Heart right ventricle (tissue), 16 donors: ENCODE measurements at places on chromosomes 2 and 18. TPM values are rescaled to one million over a fixed set of nuclear protein-coding genes. Genes with fewer than 3 reads are reported as not detected.
A peak's percentile ranks its signal among the peaks of the same experiment; 100 is the strongest.

DNA sequence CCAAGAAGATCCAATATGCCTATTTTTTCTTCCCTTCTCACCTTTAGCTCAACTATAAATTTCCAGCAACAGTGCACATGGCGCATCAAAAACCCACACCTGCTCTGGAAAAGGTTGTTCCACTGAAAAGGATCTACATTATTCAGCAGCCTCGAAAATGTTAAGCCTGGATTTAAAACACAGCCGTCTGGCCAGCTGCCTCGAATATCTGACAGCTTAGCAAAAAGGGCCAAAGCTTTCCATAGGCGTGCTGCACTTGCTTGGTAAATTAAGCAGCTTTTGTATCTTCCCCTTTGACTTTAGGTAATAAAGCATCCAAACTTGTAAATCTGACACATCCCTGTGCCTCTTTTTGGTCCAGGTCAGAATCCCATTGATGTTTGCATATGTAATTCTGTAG is 20.5 kb downstream of the DAPL1 start:
- no peak for DNase-seq

Gene SLC16A14
- 4.8 TPM for total RNA-seq

Gene CPLX4
- total RNA-seq: not detected

- DNase-seq: no peak
These were observed 27.9 kb downstream of the RAB27B start for GRCh38 chr18:54856105-54856646.

DNA sequence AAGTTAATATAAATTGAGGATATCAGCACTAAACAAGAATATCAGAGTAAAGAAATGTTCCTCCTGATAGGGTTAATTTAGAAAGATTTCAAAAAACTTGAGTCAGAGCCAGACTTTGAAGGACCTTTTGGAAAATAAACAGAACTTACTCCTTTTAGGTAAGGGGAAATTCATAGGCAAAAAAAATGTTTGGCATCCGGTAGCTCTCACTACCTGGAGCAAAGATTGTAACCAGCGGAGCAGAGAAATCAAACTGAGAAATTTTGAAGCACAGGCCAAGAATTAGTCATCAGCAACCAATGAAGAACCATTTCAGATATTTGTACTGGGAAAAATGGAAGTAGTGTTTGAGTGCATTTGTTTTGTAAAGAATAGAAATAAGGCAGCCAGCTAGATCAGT is 113.0 kb downstream of the ICA1L start:
- no peak for DNase-seq

- DNase-seq: no peak
These were observed 506.7 kb downstream of the CMPK2 start for GRCh38 chr2:6358985-6359384.

- DNase-seq: no peak
These were observed 951 bp downstream of the EN1 start for GRCh38 chr2:118846442-118846952.

Gene GCA
- 6.4 TPM for total RNA-seq

- DNase-seq: no peak
These were observed 85.4 kb upstream of the TMEM200C start for GRCh38 chr18:5980721-5981120.

DNA sequence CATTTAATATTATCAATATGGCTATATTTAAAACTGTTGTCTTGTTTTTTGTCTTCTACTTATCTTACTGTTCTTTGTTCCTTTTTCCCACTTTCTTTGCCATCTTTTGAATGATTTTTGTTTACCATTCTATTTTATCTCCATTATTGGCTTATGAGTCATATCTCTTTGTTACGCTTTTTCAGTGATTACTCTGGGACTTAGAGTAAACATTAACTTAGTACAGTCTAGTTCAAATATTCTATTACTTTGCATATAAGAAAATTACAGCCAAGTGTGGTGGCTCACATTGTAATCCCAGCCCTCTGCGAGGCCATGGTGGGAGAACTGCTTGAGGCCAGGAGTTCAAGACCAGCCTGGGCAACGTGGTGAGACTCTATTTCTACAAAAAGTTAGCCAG is 26.1 kb downstream of the ADCY3 start:
- no peak for DNase-seq

GRCh38 chr2:19719540-19719939 is 182.2 kb downstream of the TTC32 start:
- DNase-seq: no peak

- DNase-seq: no peak
These were observed 2.7 kb downstream of the CDH20 start for GRCh38 chr18:61335684-61336555.

Gene KANSL3
- 38.1 TPM for total RNA-seq

Gene RBM43
- 2.3 TPM for total RNA-seq

GRCh38 chr2:11411768-11412448 is 54.1 kb downstream of the E2F6 start:
- peak; percentile 80 for DNase-seq

GRCh38 chr18:55351241-55351691 is 236.7 kb downstream of the TCF4 start:
- DNase-seq: no peak

GRCh38 chr2:180905002-180905401 is 75.4 kb upstream of the UBE2E3 start:
- DNase-seq: no peak

Gene ABCG8
- total RNA-seq: not detected

DNA sequence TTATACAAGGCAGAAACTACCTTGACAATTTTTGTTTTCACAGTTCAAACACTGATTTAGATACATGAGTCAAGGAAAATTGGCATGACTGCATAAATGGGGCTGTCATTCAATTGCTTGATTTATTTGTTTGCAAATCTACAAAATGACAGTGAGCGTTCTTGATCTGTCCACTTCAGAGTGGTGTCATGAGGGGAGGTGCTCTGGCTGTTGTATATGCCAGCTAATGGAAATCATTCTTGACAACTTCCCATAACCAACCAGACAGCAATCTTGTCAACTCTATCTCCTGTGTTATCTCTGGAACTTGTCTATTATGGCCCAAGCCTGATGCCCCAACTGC is 120.6 kb upstream of the UGP2 start:
- DNase-seq: no peak

GRCh38 chr2:151063271-151063670 is 198.4 kb downstream of the RBM43 start:
- no peak for DNase-seq
